T47D (cell line): ENCODE measurements at places on chromosomes 3 and 15.

GRCh38 chr3:73513260-73513659 is 111.5 kb downstream of the PDZRN3 start:
- DNase-seq = no peak

DNA sequence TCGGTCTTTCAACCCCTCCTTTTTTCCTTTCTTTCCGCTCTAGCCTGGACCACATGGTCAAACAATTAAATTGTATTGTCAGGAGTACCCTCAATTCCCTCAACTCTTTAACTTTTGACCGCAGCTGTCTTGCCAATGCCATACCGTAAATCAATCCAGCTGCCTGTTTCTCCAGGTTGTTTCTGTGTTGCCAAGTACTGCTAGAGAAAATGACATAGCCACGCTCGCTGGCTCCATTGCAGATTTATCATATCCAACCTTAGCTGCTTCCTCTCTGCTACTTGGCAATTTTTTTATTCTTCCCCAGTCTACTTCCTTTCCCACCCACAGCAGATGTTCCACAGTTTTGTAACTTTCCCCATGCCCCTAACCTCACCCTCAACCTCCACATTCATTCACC is 60.0 kb downstream of the ZNF385D start:
- no peak for DNase-seq

GRCh38 chr15:69908590-69909420 is 188.9 kb downstream of the TLE3 start:
- DNase-seq = peak; percentile 23

GRCh38 chr15:43414196-43414595 is 43.3 kb downstream of the TUBGCP4 start:
- no peak for DNase-seq

GRCh38 chr15:71330638-71331162 is 215.4 kb downstream of the THSD4 start:
- DNase-seq = no peak

GRCh38 chr15:30001602-30002001 is 81.2 kb upstream of the GOLGA8J start:
- DNase-seq = no peak
